ENCODE measurements at places on chromosomes 16 and 17.
A peak's percentile ranks its signal among the peaks of the same experiment; 100 is the strongest.

- peaks cover 24% of the 10 kb centered on the region for H3K4me1 ChIP-seq
- no peak overlapping the region for H3K4me3 ChIP-seq
- no peak for DNase-seq
- H3K36me3 ChIP-seq = peaks cover 18% of the 10 kb centered on the region
- H3K27me3 ChIP-seq = no peaks in the 10 kb centered on the region
- H3K27ac ChIP-seq = no peak overlapping the region
Observed at GRCh38 chr17:51155416-51155815, 2.1 kb downstream of the NME1 start.

DNA sequence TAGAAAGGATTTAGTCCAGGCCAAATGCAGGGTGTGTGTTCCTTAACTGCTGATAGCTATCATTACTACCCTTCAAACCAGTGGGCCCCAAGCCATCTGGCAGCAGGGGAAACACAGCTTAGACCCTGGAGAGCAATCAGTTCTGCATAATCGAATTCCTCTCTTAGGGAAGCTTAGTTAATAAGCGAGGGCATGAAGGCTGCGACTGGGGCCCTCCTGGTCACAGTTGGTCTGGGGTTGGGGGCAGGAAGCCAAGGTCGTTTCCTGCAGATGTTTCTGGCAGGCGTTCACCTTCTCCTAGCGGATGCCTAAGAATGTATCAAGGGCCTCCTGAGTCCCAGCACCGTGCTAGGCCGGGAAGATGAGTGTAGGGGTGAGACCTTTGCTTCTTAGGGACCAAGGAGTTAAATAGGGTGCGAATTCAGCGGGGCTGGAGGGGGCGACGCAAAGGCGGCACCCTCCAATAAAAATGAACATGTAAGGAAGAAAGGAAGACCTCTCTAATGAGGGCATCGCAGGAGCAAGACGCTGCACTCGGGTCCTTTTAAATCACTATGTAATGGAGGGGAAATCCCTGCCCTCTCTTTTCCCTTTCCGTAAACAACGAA, 16.5 kb upstream of the EEF2K start:
- no peaks in the 10 kb centered on the region for H3K27me3 ChIP-seq
- H3K36me3 ChIP-seq = no peaks in the 10 kb centered on the region
- peak overlapping the region; percentile 92 for H3K4me3 ChIP-seq
- H3K27ac ChIP-seq = peak overlapping the region; percentile 95
- peak; percentile 66 for DNase-seq

DNA sequence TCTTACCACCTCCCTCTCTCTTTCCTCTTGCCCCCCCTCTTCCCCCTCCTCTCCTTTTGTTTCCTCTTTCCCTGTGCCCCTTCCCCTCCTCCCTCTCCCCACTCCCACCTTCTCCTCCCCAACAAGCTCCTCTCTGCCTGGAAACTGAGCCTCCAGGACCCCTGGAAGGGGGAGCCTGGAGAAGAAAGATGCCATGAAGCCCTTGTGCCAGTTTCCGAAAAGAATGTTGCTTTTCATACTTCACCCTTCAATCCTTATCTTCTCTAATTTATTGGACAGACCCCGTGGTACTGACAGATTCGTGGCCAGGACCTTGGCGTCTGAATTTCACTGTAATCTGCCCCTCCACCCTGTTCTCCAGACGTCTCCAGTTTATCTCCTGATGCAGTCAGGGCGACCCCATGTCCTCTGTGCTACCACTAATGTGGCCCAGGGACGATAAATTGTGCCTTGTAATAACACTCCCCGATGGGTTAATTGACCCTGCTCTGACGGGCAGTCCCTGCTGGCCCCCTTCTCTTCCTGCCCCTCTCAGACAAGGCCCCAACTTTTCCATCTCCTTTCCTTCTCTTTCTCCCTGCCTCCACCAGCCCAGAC, 138.4 kb upstream of the GSE1 start:
- H3K4me1 ChIP-seq = peaks cover 14% of the 10 kb centered on the region
- H3K27ac ChIP-seq = no peak overlapping the region
- no peak for DNase-seq
- H3K4me3 ChIP-seq = no peak overlapping the region
- no peaks in the 10 kb centered on the region for H3K27me3 ChIP-seq

DNA sequence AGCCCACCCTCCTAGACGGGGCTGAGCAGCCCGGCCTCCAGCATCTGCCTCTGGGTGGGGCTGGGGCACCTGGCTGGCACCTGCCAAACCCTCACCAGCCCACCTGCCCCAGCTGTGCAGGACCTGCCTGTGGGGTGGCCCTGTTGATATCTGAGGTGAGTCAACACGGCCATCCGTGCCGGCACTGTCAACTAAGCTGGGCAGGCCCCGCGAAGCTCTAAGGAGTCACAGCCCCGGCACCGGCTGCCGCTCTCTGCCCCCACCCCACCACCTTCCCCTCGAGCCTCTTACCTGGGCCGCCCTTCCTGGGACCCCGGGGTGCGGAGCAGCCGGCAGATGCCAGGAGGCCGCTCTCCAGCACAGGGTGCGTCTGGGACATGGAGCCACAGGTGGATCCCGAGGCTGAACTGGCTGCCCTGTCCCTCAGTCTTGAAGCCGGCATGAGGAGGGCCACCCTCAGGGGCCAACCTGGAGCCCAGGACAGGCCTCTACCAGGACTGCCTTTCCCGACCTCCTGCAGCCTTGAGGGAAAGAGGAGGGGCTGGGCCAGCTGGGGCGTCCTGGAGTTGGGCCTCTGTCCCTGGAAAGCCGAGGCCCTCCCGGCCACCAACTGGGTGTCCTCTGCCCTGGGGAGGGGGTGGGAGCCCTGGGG, 515 bp downstream of the CBFA2T3 start:
- no peaks in the 10 kb centered on the region for H3K36me3 ChIP-seq
- H3K27me3 ChIP-seq = peaks cover 82% of the 10 kb centered on the region
- H3K4me1 ChIP-seq = peaks cover 22% of the 10 kb centered on the region
- peak overlapping the region; percentile 48 for H3K4me3 ChIP-seq
- DNase-seq = no peak

- no peak for DNase-seq
- no peak overlapping the region for H3K4me3 ChIP-seq
- H3K27me3 ChIP-seq = no peaks in the 10 kb centered on the region
- H3K36me3 ChIP-seq = peaks cover 25% of the 10 kb centered on the region
- H3K4me1 ChIP-seq = no peaks in the 10 kb centered on the region
- H3K27ac ChIP-seq = peak overlapping the region; percentile 54
Observed at GRCh38 chr16:10504404-10504885, 76.0 kb downstream of the EMP2 start.
